ENCODE measurements at places on chromosomes 2 and 18.
A peak's percentile ranks its signal among the peaks of the same experiment; 100 is the strongest.

GRCh38 chr2:218990052-218990451 lies 3.2 kb downstream of the CRYBA2 start:
- DNase-seq = no peak

GRCh38 chr2:4291430-4291829 lies 588.1 kb downstream of the DCDC2C start:
- DNase-seq = no peak

DNA sequence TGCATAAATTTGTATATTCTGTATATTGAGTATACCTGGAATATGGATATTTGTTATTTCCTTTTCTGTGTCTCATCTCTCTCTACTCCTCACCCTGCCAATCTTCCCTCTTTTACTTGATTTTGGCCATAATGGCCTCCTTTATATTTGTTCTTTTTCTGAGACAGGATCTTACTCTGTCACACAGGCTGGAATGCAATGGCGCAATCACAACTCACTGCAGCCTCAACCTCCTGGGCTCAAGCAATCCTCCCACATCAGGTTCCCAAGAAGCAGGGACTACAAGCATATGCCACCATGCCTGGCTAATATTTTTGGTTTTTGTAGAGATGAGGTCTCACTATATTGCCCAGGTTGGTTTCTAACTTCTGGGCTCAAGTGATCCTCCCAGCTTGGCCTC lies 30.5 kb downstream of the PREPL start:
- no peak for DNase-seq

DNA sequence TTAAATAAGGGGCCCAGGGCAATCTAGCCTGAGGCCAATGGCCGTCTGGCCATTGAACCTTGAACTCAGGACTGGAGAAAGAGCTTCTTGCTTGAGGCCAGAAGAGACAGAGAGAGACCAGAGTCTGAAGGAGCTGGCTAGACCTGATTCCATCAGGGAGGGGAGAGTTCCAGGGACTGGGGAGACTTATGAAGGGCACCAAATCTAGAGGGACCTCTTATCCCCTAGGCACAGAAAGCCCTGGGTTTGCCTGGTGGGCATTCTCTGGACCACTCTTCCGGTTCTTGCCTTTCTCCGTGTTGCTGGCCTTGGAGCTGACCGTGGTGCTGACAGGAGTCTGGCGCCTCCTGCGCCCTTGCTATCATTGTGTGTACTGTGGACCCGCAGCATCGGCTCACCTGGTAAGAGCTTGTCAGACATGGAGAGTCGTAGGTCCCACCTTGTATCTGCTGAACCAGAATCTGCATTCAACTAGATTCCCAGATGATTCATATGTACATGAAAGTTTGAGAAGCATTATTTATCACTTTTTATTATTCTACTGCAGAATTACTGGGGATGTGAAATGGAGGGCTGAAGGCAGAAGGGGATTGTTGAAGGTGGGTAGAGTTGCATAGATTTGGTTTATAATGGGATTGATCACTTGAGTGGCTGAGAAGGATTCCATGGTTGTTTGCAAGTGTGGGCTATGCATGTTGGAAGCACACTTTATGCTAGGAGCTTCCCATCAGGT lies 4.3 kb upstream of the TRPM8 start:
- no peak for DNase-seq

DNA sequence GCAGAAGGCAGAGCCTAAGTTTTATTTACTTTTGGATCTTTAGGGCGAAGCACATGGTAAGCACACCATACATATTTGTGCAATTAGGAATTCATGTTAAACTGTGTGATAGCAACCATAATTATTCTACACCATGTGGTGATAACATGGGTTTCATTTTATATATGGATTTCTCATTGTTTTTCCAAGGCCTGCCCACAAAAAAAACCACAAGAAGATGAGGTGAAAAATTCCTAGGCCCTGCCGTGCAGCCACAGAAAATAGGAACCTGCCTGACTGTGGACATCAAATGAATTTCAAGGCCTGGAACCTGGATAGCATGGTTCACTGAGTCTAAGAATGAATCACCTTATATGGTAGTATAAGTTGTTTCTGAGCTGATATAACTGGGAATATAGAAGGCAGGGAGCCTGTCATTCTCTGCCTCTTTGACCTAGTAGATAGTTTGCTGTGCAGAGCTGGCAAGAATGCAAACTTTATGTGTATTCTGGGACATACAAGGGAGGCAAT lies 22.4 kb upstream of the SSB start:
- no peak for DNase-seq

DNA sequence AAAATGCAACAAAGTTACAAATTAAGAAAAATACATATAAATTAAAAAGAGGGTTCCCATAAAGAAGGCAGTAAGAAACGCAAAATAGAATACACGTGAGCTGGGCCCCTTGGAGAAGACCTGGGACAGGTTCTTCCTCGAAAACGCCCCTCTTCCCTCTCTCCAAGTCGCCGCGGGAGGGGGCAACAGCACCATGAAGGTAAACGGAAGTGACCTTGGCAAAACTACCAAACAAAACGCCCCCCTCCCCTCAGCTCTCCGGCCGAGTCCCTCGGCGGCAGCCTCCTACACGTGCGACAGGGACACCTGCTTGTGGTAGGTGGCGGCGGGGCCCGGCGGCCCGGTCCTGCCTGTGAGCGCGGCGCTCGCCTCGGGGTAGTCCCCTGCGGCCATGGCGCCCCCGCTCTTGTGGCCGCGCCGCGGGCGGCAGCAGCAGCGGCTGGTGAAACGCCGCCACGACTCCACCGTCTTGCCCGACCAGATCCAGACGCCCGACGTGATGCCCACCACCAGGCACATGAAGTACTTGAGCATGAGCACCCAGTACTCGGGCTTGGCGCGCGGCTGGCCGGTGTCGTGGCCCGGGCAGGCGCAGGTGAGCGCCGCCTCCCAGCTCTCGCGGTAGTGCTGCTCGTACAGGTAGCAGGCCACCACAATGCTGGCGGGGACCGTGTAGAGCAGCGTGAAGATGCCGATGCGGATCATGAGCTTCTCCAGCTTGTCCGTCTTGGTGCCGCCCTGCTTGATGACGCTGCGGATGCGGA lies 2.8 kb downstream of the FZD5 start:
- no peak for DNase-seq

GRCh38 chr2:76861708-76862107 lies 660.5 kb downstream of the LRRTM4 start:
- DNase-seq = no peak

- DNase-seq = no peak
Measured at GRCh38 chr2:223720367-223720766, 117.0 kb downstream of the AP1S3 start.

- DNase-seq = no peak
Measured at GRCh38 chr2:215428060-215428910, 7.6 kb downstream of the FN1 start.

- DNase-seq = no peak
Measured at GRCh38 chr2:180077295-180077906, 70.3 kb upstream of the CWC22 start.

DNA sequence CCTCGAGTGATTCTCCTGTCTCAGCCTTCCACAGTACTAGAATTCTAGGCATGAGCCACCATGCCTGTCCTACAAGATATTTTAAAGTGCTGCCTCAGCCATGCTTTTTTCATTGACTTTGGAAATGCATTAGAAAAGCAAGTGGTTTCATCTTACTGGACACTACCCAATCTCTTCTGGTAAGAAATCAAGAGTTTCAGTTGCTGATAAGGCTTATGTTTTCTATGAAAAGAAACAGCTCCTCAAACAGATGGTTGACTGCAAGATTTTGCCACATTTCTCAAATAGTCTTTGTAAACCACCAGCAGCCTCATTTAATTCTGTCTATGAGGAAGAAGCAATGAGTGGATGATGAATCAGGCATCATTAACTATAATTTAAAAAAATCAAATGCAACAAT lies 264.5 kb upstream of the LRP1B start:
- no peak for DNase-seq

DNA sequence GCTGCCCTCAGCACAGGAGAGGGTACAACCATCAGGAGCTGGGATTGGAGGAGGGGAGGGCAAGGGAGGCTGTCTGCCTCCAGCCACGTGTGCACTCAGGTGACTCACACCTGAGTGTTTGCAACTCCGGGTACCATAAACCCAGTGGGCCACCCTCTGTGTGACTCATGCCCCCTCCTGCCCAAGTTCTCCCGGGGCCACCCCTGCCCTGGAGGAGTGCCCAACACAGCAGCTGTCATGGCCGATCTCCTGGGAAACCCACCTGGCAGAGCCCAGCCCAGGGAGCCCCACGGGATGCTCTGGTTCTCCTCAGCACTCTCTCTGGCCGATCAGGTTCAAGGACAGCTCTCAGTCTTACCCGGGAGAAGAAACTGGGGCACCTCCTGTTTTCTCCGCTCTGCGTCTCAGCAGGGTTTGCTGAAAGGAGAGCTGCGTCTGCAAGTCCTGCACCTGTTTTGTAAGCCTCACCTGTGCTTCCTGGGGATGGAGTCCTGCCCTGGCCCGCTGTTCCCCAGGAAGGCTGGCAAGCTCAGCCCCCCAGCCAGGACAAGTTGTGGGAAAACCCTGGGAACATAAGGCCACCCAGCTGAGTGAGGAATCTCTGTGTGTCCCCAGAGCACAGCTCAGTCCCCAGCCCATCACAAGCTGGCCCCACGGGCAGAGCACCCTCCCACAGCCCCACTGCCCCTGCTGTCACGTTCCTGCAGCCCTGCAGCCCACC lies 44.0 kb upstream of the UBE2F start:
- no peak for DNase-seq

GRCh38 chr18:47036927-47037578 lies 1.6 kb upstream of the ELOA2 start:
- no peak for DNase-seq

GRCh38 chr2:235433860-235434259 lies 60.0 kb upstream of the AGAP1 start:
- no peak for DNase-seq

- DNase-seq = no peak
Measured at GRCh38 chr2:32450851-32451250, 94.0 kb downstream of the BIRC6 start.

DNA sequence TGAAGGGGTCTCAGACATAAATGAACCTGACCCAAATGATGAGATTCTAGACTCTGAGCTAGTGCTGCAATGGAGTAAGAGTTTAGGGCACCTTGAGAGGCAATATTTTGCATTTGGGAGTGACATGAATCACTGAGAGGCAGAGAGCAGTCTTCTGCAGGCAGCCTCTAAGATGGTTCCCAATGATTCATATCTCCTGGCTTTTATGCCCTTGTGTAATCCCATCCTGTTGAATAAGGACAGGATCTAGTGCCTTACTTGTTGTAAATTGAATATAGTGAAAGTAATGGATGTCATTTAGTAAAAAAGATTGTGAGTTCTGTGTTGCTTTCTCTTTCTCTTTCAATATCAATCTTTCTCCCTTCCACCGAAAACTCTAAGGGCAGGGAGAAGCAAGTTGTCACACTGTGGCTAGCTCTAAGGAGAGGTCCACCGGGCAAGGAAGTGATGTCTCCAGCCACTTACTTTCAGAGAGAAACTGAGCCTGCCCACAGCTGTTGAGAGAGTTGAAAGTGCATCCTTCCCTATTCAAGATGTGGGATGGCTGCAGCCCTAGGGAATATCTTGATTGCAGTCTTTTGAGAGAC lies 144.7 kb downstream of the TRIB2 start:
- DNase-seq = no peak

DNA sequence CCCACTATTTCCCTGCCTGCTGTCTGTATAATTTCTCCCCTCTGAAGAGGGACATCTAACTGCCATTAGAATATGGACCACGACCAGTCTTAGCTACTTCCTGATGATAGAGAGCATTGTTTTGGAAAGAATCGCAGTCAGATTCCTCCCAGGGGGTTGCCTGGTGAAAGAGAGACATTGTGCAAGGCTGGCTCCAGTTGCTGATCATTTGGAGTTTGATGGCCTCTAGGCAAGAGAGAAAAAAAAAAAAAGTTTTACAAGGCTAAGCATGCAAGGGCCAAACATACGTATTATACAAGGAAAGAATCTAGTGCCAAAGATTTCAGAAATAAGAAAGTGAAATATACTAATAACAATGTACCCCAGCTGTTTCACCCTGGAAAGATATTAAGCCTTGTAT lies 182.2 kb downstream of the CMPK2 start:
- no peak for DNase-seq

GRCh38 chr2:240814946-240815760 lies 4.9 kb downstream of the KIF1A start:
- no peak for DNase-seq

- peak; percentile 95 for DNase-seq
Measured at GRCh38 chr18:31685097-31686082, 1.0 kb upstream of the B4GALT6 start.

GRCh38 chr18:57008001-57008686 lies 138.7 kb upstream of the BOD1L2 start:
- no peak for DNase-seq

- no peak for DNase-seq
Measured at GRCh38 chr18:31683106-31683505, 1.3 kb downstream of the B4GALT6 start.

DNA sequence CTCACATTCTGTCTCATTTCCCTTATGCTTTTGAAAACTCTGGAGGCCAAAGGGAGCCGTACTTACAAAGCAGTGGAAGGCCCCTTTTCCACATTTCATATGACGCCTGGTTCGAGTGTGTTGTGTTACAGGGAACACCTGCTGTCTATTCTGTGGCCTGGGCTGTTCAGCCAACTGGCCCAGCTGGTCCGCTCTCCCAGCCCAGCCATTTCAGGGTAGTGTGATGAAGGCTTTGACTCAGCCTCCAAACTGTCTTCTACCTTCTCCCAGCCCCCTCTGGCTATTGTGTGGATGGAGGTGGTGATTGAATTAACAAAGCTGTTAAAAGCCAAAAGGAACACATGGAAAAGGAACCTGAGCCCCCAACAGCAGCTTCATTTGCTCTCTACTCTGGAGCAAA lies 233.8 kb downstream of the ICOS start:
- no peak for DNase-seq

DNA sequence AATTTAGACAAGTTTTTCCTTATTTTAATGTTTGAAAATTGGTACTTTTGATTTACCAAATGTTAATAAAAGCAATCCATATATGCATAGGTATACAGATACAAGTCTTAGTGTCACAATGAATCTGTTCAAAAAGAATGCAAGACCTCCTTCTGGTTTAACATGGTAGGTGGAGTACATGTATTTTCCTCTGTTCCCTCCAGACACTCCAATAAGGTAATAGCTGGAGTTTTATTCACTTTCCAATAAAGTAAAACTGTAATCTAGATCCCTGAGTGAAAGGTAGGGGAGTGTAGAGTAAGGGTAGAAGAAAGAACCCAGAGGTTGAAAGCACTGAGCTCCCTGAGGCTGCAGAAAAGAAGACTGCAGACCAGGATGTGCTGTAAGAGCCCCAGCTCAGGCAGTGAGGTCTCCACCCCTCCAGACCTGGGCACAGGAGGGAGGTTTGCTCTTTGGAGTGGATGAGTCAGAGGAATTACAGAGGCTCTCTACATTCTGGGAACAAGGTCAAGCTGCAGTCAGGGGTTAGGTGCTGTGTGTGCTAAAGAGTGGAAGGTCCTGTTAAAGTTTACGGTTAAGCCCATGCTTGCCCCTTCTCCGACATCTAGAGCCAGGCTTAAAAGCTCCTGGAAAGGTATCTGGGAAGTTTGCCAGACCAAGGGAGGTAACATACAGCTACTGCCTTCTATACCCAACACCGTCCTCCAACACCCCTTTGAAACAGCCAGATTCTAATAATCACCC lies 27.6 kb upstream of the STAT1 start:
- no peak for DNase-seq
